ENCODE measurements at places on chromosomes 7 and 10. TPM values are rescaled to one million over a fixed set of nuclear protein-coding genes. Genes with fewer than 3 reads are reported as not detected.

DNA sequence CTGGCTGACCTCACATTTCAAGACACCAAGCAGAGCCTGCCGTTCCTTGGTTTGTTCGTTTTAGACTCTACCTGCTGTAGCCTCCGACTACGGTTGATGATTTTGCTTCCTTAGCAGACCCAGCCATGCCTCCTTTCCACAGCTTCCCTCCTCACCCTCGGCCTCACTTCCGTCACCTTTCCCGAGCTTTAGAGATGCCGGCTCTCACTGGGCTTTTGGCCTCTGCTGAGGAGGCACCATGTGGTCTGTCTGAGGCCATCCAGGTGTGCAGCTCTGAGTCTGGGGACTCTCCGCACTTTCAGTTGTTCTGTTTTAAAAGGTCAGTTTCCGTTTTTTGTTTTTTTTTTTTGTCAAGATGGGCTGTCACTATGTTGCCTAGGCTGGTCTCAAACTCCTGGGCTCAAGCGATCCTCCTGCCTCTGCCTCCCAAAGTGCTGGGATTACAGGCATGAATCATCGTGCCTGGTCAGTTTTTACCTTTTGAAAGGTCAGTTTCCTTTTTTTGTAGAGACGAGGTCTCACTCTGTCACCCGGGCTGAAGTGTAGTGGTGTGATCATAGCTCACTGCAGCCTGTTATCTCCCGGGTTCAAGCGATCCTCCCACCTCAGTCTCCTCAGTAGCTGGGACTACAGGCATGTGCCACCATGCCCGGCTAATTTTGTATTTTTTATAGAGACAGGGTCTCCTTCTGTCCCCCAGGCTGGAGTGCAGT is 11.7 kb downstream of the ORAI2 start:
- no peak for DNase-seq

DNA sequence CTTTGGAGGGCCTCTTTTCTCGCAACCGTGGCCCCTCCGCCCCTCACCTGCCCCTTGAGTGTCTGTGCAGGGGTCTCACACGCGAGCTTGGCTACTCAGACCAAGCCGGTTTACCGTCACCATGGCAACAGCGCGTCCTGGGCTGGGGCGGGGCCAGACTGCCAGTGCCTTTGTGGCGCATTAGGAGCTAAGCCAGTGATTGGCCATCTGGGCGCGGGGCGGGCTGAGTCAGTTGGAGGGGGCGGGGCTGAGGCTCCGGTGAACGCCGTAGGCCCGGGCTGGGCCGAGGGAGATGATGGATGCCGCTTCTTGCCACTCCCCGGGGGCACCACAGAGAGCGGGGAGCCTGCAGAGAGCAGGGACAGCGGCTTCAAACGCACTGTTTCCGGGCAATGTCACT is 48.7 kb upstream of the FXYD4 start:
- DNase-seq: peak; percentile 68

GRCh38 chr7:44590910-44591309 is 8.9 kb upstream of the TMED4 start:
- no peak for DNase-seq

DNA sequence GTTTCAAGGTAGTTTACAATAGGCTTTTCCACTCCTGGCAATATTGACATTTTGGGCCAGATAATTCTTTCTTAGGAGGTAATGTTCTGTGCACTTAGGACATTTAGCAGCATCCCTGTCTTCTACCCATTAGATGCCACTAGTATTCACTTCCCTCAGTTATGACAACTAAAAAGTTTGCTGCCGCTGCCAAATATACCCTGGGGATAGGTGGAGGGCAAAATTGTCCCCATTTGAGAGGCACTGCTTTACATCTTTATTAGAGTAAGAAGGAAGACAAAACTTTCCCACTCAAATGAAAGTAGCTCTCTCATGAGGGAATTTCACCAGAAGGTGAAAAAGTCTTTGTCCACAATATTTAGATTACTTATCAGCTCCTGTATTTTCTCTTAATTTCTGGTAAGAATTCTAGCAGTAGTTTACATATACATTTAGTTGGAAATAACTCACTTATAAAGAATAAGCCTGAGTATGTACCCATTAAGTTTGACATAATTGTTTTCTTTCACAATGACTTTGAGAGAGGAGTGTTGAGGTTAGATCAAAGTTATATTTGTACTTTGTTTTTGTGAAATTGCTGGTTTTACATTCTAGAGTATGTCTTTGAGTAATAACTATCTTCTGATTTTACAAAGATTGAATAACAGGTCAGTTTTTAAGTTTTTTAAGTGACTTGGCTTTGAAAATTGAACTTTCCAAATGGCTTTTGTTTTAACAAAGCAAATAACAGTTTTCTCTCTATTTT is 46.0 kb downstream of the HELLS start:
- DNase-seq: no peak

DNA sequence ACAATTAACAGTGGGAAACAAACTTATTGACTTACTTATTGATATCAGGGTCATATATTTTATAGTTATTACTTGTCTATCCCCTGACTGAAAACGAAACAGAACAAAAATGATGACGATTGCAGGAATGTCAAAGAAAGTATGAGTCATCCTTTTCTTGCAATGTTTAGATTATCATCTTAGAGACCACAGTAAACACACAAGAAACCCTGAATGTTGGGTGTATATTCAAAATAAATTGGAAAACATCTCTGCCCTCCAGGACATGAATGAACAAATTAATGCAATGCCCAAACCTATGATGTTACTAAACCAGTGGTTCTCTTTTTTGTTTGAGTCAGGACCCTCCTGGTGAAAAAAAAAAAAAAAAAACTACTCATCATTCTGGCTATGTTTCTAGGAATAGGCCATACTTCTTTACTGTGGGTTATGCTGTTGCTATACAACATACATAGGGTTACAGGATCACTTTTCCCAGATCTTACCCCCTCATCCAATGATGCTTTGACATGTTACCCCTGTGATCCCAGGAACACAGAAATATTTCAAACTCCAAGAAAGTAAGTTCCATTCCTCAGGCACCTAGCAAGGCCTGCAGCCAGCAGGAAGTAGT is 623.4 kb upstream of the IGFBP3 start:
- no peak for DNase-seq

GRCh38 chr10:124070666-124071065 is 22.7 kb downstream of the CHST15 start:
- no peak for DNase-seq

DNA sequence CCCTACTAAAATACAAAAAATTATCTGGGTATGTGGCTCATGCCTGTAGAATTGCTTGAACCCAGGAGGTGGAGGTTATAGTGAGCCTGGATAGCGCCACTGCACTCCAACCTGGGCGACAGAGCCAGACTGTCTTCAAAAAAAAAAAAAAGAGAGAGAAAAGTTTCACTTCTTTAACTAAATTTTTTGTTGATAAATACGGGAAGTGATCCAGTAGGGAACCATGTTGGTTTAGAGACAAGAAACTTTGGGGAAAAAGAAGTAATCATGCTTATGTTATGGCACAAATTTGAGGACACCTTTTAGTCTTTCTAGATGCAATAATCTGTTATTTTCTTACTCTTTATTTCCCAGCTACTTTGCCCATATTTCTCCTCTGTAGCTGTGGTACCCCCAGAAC is 309.7 kb downstream of the TYW1 start:
- DNase-seq: no peak

The FGL2 gene
- 0.16 TPM for total RNA-seq

The EPDR1 gene
- total RNA-seq: 0.42 TPM

Measured in CD8-positive, alpha-beta T cell (primary cell).